Hair follicle dermal papilla cell (primary cell): ENCODE measurements at places on chromosomes 4 and X. TPM values are rescaled to one million over a fixed set of nuclear protein-coding genes. Genes with fewer than 3 reads are reported as not detected.

DOCK11 gene
- total RNA-seq = 39.1 and 45.4 TPM in 2 replicates

GABRQ gene
- 0.16 and 0.24 TPM in 2 replicates for total RNA-seq

SUPT20HL2 gene
- total RNA-seq = not detected in 2 replicates

PABPC4L gene
- total RNA-seq = 5.5 and 7.8 TPM in 2 replicates

IRAK1 gene
- 89.9 and 94.7 TPM in 2 replicates for total RNA-seq

ZFYVE28 gene
- 8.3 and 17.0 TPM in 2 replicates for total RNA-seq

REELD1 gene
- total RNA-seq = not detected in 2 replicates

SLC9B1 gene
- 0.61 and 1.8 TPM in 2 replicates for total RNA-seq

GAGE10 gene
- total RNA-seq = not detected in 2 replicates

AR gene
- 6.8 and 15.1 TPM in 2 replicates for total RNA-seq

PHOX2B gene
- total RNA-seq = not detected in 2 replicates

HMX1 gene
- 0.16 TPM in 1 of 2 replicates, not detected in the other for total RNA-seq

UGT2A1 gene
- not detected in 2 replicates for total RNA-seq

UGT8 gene
- total RNA-seq = 0.49 TPM in 2 replicates

MMRN1 gene
- total RNA-seq = not detected in 2 replicates

NUP54 gene
- total RNA-seq = 47.4 and 51.1 TPM in 2 replicates

CXCR3 gene
- total RNA-seq = not detected in 2 replicates

SOD3 gene
- 7.3 and 17.2 TPM in 2 replicates for total RNA-seq

CCDC110 gene
- total RNA-seq = 0.65 TPM in 1 of 2 replicates, not detected in the other

RENBP gene
- total RNA-seq = 5.5 and 6.2 TPM in 2 replicates

MAB21L2 gene
- total RNA-seq = 0.36 and 5.4 TPM in 2 replicates

F8A2 gene
- not detected in 2 replicates for total RNA-seq

TREX2 gene
- 1.1 and 2.9 TPM in 2 replicates for total RNA-seq

CPZ gene
- 17.5 and 22.4 TPM in 2 replicates for total RNA-seq

NUDT10 gene
- total RNA-seq = 2.8 and 3.3 TPM in 2 replicates
